Upper lobe of left lung (tissue), 6 donors: ENCODE measurements at places on chromosomes 7 and 10. TPM values are rescaled to one million over a fixed set of nuclear protein-coding genes. Genes with fewer than 3 reads are reported as not detected.

DNA sequence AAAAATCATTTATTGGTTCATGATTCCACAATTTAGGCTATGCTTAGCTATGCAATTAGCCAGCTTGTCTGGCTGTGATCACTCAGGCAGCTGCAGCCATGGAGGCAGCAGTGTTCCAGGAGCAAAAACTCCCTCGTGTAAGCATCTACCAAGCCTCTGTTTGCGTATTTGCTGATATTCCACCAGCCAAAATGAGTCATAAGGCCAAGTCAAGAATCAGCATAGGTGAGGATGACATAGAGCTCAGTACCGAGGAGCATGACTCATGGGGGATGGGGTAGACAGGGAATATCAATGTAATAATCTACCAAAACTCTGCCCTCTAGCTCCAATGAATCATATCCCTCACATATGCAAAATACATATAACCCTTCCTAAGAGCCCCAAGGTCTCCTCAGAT, 63.3 kb downstream of the IMMP2L start:
- H3K27me3 ChIP-seq, result no peaks in the 10 kb centered on the region
- DNase-seq, result no peak

- no peaks in the 10 kb centered on the region for H3K36me3 ChIP-seq
- no peak overlapping the region for H3K27ac ChIP-seq
- H3K4me3 ChIP-seq, result no peak overlapping the region
Measured at GRCh38 chr10:124210263-124210662, 116.9 kb upstream of the CHST15 start.

DNA sequence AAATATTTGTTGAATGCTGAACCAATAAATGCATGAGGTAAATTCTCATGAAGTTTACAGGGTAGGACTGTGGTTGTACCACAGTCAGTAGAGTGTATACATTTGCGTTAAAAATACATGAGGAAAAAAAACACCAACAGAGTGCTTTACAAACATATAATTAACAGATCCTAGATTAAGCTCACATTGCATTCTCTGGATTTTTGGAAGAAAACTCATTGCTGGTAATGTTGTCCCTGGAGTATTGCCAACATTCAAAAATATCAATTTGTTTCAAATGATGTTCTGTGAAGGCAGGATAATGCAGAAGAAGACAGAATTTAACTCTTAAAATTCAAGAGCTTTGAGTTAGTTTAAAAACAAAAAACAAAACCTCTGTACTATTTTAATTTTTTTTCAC, 95.5 kb downstream of the MBL2 start:
- H3K36me3 ChIP-seq, result no peaks in the 10 kb centered on the region
- no peak for DNase-seq
- no peaks in the 10 kb centered on the region for H3K4me1 ChIP-seq
- no peak overlapping the region for H3K27ac ChIP-seq
- H3K4me3 ChIP-seq, result no peak overlapping the region

GRCh38 chr10:14781763-14782162, 7.1 kb upstream of the FAM107B start:
- no peaks in the 10 kb centered on the region for H3K27me3 ChIP-seq
- H3K4me1 ChIP-seq, result peaks cover 7% of the 10 kb centered on the region
- no peaks in the 10 kb centered on the region for H3K36me3 ChIP-seq
- no peak overlapping the region for H3K4me3 ChIP-seq
- H3K27ac ChIP-seq, result no peak overlapping the region

GRCh38 chr10:128103229-128103714, 23.0 kb downstream of the MKI67 start:
- no peak for DNase-seq
- no peaks in the 10 kb centered on the region for H3K27me3 ChIP-seq
- no peak overlapping the region for H3K27ac ChIP-seq
- H3K4me3 ChIP-seq, result no peak overlapping the region
- H3K36me3 ChIP-seq, result no peaks in the 10 kb centered on the region

DNA sequence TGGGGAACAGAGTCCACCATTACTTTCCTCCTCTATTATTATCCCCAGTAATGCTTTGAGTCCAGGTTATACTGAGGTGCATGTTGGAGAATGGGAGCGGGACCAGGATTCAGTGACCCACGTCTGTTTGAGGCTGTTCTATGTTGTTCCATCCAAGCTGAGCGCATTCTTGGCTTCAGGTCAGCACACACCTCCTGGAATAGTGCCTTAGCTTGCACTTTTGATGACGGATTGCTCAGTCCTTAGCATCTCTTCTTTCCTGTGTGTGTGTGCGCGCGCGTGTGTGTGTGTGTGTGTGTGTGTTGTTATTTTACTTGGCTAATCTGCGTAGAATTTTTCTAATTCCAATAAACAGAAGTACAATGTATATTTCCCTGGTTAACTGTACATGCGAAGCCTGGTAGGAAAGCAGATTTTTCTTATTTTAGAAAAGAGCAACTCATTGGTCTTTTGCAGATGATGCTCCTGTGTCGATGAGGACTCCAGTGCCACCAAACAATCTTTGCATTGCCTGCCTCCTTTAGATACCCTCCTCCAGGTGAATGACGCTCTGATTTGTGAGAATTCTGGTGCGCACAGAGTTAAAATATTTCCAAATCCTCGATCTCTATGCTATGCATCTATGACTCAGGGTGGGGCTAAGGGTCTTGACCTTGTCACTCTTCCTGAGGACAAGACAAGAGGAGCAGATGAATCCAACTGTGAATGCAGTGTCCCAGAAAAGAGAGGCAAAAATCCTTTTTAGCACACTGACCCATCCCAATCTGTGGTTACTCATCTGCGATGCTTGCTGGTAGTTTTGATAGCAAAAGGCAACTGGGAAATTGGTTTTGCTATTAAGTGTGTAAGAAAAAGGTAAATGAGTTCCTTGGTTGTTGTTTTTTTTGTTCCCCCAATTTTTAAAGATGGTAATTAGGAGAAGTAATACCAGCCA, 13.3 kb upstream of the CELF2 start:
- no peaks in the 10 kb centered on the region for H3K4me1 ChIP-seq
- no peaks in the 10 kb centered on the region for H3K27me3 ChIP-seq
- no peak overlapping the region for H3K27ac ChIP-seq
- H3K4me3 ChIP-seq, result no peak overlapping the region
- H3K36me3 ChIP-seq, result no peaks in the 10 kb centered on the region

DNA sequence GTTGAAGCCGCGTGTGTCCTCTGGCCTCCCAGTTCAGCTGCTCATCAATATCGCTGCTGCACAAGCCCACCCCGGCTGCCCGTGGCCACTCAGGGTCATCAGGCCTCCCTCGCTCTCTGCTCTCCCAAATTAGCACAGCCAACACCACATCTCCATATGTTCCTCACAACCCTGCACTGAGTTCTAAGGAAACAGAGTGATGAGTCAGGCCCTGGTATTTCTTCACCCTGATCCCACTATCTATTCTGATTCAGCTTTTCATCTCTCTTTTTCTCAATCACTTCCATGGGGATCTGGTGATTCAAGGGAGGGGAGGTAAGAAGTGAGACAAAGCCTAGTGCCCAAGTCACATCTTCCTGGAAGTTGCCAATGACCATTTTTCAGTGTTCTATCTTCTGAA, 23.8 kb downstream of the CYTH3 start:
- no peaks in the 10 kb centered on the region for H3K27me3 ChIP-seq
- H3K4me3 ChIP-seq, result no peak overlapping the region
- DNase-seq, result peak; percentile 36
- H3K4me1 ChIP-seq, result peaks cover 22% of the 10 kb centered on the region
- no peak overlapping the region for H3K27ac ChIP-seq

DNA sequence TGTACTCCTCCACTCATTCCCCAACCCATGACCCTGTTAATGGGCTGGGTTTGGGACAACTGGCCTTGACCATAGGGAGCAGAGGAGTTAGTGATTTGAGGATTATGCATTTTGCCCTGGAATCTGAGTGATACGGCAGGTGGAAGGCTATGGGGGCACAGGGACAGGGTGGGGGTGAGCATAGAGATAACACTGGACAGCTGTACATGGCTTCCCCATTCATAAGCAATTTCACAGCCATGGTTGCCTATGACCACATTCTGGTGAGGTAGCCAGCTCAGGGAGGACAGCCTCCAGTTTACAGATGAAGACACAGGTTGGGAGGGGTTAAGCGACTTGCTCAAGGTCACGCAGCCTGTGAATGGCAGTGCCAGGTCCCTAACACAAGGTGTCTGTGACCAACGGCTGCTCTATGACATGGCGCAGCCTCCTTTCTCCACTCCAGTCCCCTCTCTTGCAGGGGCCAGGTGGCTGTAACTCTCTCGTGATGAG, 319.5 kb downstream of the PLXNA4 start:
- no peaks in the 10 kb centered on the region for H3K4me1 ChIP-seq
- DNase-seq, result no peak
- no peaks in the 10 kb centered on the region for H3K36me3 ChIP-seq
- no peak overlapping the region for H3K27ac ChIP-seq
- H3K27me3 ChIP-seq, result no peaks in the 10 kb centered on the region

DNA sequence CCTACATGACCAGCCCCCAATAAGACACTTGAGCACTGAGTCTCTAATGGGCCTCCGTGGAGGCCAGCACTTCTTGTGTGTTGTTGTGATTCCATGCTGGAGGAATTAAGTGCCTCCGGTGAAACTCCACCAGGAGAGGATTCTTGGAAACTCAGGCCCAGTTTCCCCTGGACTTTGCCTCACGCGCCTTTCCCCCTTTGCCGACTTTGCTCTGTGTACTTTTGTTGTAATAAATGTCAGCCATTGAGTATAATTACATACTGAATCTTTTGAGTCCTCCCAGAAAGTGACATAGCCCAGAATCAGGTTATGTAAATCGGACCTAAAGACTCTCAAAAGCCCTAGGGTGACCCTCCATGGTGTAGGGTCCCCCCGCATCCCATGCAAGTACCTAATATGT, 82.4 kb downstream of the DLG5 start:
- no peaks in the 10 kb centered on the region for H3K4me1 ChIP-seq
- H3K27me3 ChIP-seq, result no peaks in the 10 kb centered on the region
- H3K36me3 ChIP-seq, result peaks cover 41% of the 10 kb centered on the region

GRCh38 chr10:127012769-127013152, 107.5 kb downstream of the DOCK1 start:
- peaks cover 6% of the 10 kb centered on the region for H3K4me1 ChIP-seq
- no peak overlapping the region for H3K27ac ChIP-seq
- no peak overlapping the region for H3K4me3 ChIP-seq
- H3K27me3 ChIP-seq, result no peaks in the 10 kb centered on the region

GRCh38 chr7:19560111-19560883, 148.5 kb downstream of the POLR1F start:
- H3K4me3 ChIP-seq, result no peak overlapping the region
- H3K27me3 ChIP-seq, result no peaks in the 10 kb centered on the region
- no peak overlapping the region for H3K27ac ChIP-seq
- DNase-seq, result no peak
- no peaks in the 10 kb centered on the region for H3K4me1 ChIP-seq

Gene VKORC1L1
- total RNA-seq, result 43.0 TPM

Gene UCN3
- not detected for total RNA-seq

Gene PGAM2
- not detected for total RNA-seq

Gene AKR1D1
- not detected for total RNA-seq

Gene ADCY1
- 1.1 TPM for total RNA-seq

Gene FGL2
- total RNA-seq, result 22.3 TPM

Gene TMEM273
- total RNA-seq, result 23.7 TPM

Gene ADAM8
- total RNA-seq, result 10.4 TPM

Gene TASOR2
- 26.2 TPM for total RNA-seq
